Activated naive CD8-positive, alpha-beta T cell treated with anti-CD3 and anti-CD28 coated beads, Interleukin-2, amount 50 U/mL, for 24 hours (primary cell): ENCODE measurements at places on chromosomes 12 and 14.

DNA sequence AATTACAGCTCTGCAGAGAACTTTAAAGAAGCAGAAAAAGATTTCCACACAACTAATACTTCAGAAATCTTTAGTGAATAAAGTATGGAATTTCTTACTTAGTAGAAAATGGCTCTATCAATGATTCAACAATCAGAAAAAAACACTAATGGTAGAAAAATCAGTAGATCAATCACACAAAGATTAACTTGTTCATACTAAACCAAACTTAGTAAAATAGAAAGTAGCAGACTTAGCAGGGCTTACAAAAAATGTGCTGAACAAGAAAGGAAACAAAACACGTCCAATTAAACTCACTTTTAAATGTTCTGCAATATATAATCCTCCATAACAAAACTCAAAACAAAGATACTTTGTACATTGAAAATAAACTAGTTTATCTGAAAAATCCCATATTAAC lies 38.9 kb downstream of the CEP128 start:
- H3K27ac ChIP-seq = no peak overlapping the region
- peaks cover 2% of the 10 kb centered on the region for H3K4me1 ChIP-seq
- peaks cover 40% of the 10 kb centered on the region for H3K36me3 ChIP-seq
- DNase-seq = no peak
- no peaks in the 10 kb centered on the region for H3K27me3 ChIP-seq

GRCh38 chr12:107530701-107531100 lies 154.9 kb upstream of the PWP1 start:
- no peaks in the 10 kb centered on the region for H3K27me3 ChIP-seq
- no peak overlapping the region for H3K4me3 ChIP-seq
- peaks cover 24% of the 10 kb centered on the region for H3K4me1 ChIP-seq
- no peak for DNase-seq
- H3K27ac ChIP-seq = no peak overlapping the region

DNA sequence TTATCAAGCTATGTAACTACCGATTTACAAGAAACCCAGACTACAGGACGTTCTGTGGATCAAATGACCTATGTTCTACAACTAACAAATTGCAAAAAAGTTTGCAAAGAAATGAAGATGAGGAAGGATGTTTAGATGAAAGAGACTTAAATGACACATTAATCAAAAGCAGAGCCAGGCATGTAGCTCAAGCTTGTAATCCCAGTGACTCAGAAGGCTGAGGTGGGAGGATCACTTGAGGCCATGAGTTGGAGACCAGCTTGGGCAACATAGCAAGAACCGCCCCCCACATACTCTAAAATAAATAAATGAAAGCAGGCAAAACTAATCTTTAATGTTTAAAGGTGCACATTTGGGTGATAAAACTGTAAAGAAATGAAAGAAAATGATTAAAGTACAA lies 331.9 kb downstream of the BTG1 start:
- H3K4me1 ChIP-seq = peaks cover 15% of the 10 kb centered on the region
- no peak for DNase-seq
- no peaks in the 10 kb centered on the region for H3K36me3 ChIP-seq
- no peak overlapping the region for H3K27ac ChIP-seq

DNA sequence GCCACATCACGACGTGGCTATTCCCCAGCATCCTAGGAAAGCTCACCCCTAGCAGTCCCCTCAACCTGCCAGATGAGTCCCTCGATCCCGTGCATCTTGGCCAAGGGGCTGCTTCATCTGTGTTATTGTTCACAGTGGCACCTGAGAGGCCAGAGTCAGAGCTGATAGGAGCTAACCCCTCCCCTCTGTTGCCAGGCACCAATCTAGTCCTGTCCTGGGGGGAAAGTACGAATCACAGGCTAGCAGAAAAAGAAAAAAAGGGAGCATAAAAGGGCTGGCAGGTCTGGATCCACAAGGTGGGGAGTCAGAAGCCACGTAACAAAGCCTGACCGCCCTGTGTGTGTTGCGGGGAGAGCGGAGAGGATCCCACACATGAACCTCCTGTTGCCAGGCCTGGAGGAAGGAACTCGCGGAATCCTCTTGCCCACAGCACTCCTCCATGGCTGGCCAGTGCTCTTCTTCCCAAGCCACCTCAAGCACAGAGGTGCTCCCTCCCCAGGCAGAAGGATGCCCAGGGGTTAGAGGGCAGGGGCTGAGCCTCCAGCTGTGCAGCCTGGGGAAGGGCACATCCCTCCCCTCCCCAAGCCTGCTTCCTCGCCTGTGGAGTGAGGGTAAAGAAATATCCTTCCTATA lies 91.8 kb downstream of the ITPK1 start:
- H3K4me3 ChIP-seq = no peak overlapping the region
- no peaks in the 10 kb centered on the region for H3K36me3 ChIP-seq
- DNase-seq = no peak
- H3K27me3 ChIP-seq = no peaks in the 10 kb centered on the region
- no peak overlapping the region for H3K27ac ChIP-seq
- peaks cover 32% of the 10 kb centered on the region for H3K4me1 ChIP-seq

DNA sequence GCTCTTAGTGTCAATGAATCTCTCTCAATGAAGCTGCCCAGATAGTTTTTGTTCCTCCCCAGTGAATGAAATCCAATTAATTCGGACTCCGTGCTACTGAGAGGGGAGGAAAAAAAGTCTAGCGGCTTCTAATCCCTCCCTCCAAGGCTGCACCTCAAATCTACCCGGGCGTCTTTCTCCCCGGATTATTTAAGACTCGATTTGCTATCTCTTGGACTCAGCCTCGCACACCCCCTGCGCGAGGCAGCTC lies 134 bp downstream of the DUSP6 start:
- H3K27ac ChIP-seq = peak overlapping the region; percentile 97
- peaks cover 30% of the 10 kb centered on the region for H3K36me3 ChIP-seq
- no peak for DNase-seq
- H3K27me3 ChIP-seq = peaks cover 9% of the 10 kb centered on the region
- peak overlapping the region; percentile 95 for H3K4me3 ChIP-seq

GRCh38 chr12:113222730-113223531 lies 1.7 kb downstream of the TPCN1 start:
- peak overlapping the region; percentile 94 for H3K4me3 ChIP-seq
- H3K36me3 ChIP-seq = peaks cover 12% of the 10 kb centered on the region
- H3K4me1 ChIP-seq = peaks cover 31% of the 10 kb centered on the region
- H3K27ac ChIP-seq = peak overlapping the region; percentile 94

DNA sequence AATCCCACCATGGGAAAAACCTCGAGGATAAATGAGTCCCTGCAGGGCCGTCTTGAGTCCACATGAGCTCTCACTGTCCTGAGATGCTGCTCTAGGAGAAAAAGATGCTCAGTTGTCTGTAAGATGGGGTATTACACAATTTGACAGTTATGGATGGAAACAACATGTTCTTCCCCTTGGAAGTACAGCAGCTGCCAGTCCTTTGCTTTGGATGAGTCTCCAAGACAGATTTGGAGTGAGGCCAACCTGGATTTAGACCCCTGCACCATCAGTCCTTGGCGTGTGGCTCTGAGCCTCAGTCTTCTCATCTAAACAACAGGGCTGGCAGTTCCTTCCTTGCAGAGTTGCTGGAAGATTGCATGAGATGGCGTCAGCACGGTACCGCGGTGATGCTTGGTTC lies 309.1 kb upstream of the FKBP4 start:
- H3K27ac ChIP-seq = no peak overlapping the region
- H3K36me3 ChIP-seq = no peaks in the 10 kb centered on the region
- no peak overlapping the region for H3K4me3 ChIP-seq
- H3K4me1 ChIP-seq = no peaks in the 10 kb centered on the region
- no peaks in the 10 kb centered on the region for H3K27me3 ChIP-seq

DNA sequence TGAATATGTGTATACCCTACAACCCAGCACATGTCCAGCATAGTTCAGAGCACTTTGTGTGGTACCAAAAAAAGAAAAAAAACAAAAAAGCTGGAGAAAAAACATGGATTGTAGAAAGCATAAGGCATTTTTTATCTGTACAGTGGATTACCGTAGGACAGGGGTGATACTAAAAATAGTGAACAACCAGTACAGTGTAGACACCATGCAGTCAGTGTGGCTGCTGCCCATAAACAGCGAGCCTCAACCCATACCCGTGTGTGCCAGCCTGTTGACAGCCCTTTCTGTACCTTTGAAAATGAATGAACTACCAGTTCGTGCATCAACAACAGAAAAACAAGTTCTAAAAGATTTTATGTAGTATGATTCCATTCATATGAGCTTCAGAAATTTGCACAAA lies 25.1 kb downstream of the RASSF8 start:
- no peaks in the 10 kb centered on the region for H3K4me1 ChIP-seq
- DNase-seq = no peak
- H3K4me3 ChIP-seq = no peak overlapping the region
- H3K36me3 ChIP-seq = no peaks in the 10 kb centered on the region
- peaks cover 3% of the 10 kb centered on the region for H3K27me3 ChIP-seq

- no peaks in the 10 kb centered on the region for H3K36me3 ChIP-seq
- DNase-seq = no peak
- H3K4me3 ChIP-seq = no peak overlapping the region
- H3K27me3 ChIP-seq = no peaks in the 10 kb centered on the region
- no peak overlapping the region for H3K27ac ChIP-seq
These were observed 758.1 kb downstream of the MED13L start for GRCh38 chr12:115519359-115519758.

DNA sequence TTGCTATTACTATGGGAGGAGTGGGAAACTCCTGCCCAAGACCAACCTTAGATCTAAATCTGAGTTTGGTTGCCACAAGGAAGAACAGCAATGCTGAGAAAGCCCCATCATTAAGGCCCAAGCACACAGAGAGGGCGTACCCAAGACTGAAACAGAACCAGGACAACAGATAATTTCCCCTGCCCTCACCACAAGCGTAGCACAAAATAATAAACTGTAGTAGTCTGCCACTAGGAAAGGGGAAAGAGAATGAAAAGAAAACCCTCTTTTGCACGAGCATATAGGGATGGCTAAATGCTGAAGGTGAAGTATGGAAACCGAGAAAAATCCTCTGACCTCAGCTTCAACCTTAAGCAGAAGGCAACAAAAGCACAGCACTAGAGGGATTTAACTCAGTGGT lies 76.5 kb upstream of the DHRS4 start:
- peak overlapping the region; percentile 84 for H3K27ac ChIP-seq
- no peak overlapping the region for H3K4me3 ChIP-seq
- peaks cover 18% of the 10 kb centered on the region for H3K4me1 ChIP-seq
- no peak for DNase-seq
- no peaks in the 10 kb centered on the region for H3K36me3 ChIP-seq
- peaks cover 6% of the 10 kb centered on the region for H3K27me3 ChIP-seq

GRCh38 chr14:105187116-105187515 lies 6.0 kb upstream of the NUDT14 start:
- no peak overlapping the region for H3K4me3 ChIP-seq
- H3K27ac ChIP-seq = no peak overlapping the region
- H3K27me3 ChIP-seq = peaks cover 7% of the 10 kb centered on the region
- peaks cover 3% of the 10 kb centered on the region for H3K4me1 ChIP-seq

GRCh38 chr12:131413471-131413870 lies 297.4 kb upstream of the SFSWAP start:
- H3K4me3 ChIP-seq = no peak overlapping the region
- H3K27me3 ChIP-seq = peaks cover 6% of the 10 kb centered on the region
- H3K36me3 ChIP-seq = no peaks in the 10 kb centered on the region
- no peaks in the 10 kb centered on the region for H3K4me1 ChIP-seq

DNA sequence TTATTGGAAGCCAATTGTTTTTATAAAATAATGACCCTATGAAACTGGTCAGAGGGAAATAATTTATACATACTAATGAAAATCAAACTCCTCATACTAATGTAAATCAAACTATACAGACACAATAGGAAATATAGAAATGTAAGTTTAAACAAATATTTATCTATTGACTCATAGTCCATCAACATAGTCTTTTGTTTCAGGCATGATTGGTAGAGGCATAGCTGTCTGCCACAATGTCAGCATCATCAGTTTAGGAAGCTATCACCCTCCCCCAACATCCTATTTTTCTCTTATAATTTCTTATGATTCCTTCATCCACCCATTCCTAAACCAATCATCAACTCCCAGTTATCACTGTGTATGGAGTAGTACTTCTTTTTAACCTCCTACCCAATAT lies 117.7 kb downstream of the SLC38A6 start:
- H3K27me3 ChIP-seq = no peaks in the 10 kb centered on the region
- peaks cover 4% of the 10 kb centered on the region for H3K36me3 ChIP-seq
- no peak overlapping the region for H3K27ac ChIP-seq
- H3K4me1 ChIP-seq = peaks cover 19% of the 10 kb centered on the region

DNA sequence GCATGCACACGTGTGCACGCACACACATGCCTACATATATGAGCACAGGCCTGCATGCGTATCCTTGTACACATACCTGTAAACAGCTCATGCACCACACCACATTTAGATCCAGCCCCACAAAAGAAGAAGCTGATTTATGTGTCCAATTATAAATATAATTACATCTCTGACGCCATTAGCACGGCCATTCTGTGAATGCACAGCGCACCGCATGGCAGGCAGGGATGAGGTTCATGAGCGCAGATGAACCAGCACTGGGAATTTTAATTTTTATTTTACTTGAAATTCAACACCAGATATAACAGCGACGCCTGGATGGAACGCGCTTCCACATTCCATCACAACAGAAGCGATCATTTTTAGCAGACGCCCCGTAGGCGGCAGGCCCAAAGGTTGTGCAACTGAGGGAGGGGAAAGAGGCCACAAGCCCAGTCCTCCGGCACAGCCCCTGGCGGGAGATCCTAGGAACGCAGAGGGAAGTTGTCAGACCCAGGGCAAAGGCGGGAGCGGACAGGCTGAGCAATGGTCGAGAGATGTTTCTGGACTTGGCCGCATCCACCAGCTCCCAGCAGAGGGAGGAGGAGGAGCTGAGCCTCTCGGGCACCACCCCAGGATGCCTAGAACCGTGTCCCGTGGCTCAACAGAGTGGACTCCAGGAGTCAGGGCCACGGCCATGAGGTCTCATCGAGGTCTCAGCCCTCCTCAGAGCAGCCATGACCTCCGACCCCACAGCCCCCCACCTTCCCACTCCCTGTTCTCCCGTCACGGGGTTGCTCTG lies 37.9 kb upstream of the GALNT9 start:
- no peak overlapping the region for H3K27ac ChIP-seq
- no peak overlapping the region for H3K4me3 ChIP-seq
- H3K27me3 ChIP-seq = peaks cover 22% of the 10 kb centered on the region
- H3K36me3 ChIP-seq = no peaks in the 10 kb centered on the region
- H3K4me1 ChIP-seq = no peaks in the 10 kb centered on the region

DNA sequence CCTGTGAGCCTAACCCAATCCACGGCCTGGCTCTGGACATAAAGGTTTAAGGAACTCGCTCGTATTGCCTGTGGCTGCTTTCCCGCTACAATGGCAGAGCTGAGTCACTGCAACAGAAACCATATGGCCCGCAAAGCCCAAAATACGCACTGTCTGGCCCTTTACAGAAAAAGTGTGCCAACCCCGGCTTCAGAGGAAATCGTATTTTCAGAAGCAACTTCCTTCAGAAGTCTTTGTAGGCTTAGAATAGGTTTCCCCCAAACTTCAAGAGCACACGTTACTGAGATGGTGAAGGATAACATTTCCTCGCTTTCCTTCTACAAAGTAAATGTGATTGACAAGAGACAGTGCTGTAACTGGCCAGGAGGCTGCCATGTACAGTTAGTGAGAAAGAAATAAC lies 34.8 kb upstream of the TESC start:
- H3K4me1 ChIP-seq = peaks cover 20% of the 10 kb centered on the region
- H3K36me3 ChIP-seq = no peaks in the 10 kb centered on the region
- H3K27ac ChIP-seq = peak overlapping the region; percentile 94
- peak overlapping the region; percentile 56 for H3K4me3 ChIP-seq

GRCh38 chr12:127301876-127302275 lies 965.1 kb upstream of the TMEM132C start:
- H3K27me3 ChIP-seq = no peaks in the 10 kb centered on the region
- H3K4me3 ChIP-seq = no peak overlapping the region
- no peaks in the 10 kb centered on the region for H3K36me3 ChIP-seq
- no peaks in the 10 kb centered on the region for H3K4me1 ChIP-seq
- H3K27ac ChIP-seq = no peak overlapping the region
- no peak for DNase-seq
